Stimulated activated CD4-positive, alpha-beta T cell treated with anti-CD3 and anti-CD28 coated beads, Interleukin-1b, Interleukin-23, amount 100 ng/mL, for 4 hours (primary cell): ENCODE measurements at places on chromosomes 3 and 15.

GRCh38 chr3:15433531-15433930, 6.1 kb downstream of the EAF1 start:
- DNase-seq = no peak

DNA sequence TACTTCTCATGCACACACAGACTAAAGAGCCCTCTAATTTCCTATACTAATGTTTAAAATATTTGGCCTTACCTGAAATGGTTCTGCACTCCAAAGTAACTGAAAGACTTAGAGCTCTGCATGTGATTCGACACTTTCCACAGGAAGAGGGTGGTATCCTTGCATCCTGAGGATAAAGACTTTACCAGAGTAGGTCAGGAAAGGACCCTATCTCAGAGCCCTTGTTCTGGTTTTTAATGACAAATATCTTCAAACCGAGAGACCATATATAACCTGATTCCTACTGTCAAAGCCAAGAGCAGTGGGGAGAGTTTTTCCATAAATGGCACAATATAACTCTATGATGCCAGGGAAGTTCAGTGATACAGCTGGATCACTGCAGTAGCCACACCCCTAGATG, at the start of gene GP5:
Gene GP5, minus strand, starts transcription at position 101 of the 400 bp plus-strand sequence. CDS start 984 bp downstream, outside the sequence.
- no peak for DNase-seq

GRCh38 chr3:40103829-40104228, 205.7 kb upstream of the EIF1B start:
- DNase-seq = no peak

DNA sequence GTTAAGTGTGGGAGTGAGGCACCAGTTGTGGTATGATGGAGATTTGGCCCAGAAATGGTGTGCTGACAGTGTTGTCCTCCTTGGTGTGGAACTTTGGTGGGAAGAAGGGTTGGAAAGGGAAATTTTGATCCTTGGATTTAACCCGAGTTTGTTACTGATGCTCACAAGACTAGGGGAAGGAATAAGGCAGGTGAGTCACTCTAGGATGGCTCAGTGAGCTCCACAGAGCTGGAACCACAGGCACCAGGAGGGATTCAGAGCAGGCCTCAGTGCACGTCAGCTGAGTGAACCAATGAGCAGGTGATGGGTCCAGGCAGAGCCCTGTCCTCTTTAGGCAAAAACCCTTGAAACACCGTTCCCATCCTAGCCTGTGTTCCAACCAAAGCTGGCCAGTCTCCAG, 11.4 kb downstream of the CHRD start:
- DNase-seq = no peak

- no peak for DNase-seq
Measured at GRCh38 chr15:60076045-60076444, 71.9 kb downstream of the FOXB1 start.

- no peak for DNase-seq
Measured at GRCh38 chr3:66215106-66215505, 5.7 kb upstream of the SLC25A26 start.

- no peak for DNase-seq
Measured at GRCh38 chr15:100109486-100110035, 232.2 kb downstream of the ADAMTS17 start.

DNA sequence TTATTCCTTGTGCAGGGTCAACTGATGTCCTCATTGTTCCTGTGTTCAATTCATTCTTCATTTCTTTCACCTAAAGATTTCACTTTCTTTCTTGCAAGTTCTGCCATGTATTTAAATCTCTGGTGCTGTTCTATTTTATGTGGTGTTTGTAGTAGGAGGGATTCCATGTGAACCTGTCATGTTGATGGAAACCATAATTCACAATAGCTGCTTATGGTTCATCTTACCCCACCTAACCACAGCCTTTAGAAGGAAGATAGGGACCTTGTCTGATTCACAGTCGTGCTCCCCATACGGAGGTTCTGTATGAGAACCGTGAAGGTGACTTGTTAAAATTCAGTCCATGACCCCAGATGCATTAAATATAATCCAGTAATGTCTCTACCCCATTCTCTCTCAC, 21.9 kb downstream of the SLCO2A1 start:
- DNase-seq = no peak

DNA sequence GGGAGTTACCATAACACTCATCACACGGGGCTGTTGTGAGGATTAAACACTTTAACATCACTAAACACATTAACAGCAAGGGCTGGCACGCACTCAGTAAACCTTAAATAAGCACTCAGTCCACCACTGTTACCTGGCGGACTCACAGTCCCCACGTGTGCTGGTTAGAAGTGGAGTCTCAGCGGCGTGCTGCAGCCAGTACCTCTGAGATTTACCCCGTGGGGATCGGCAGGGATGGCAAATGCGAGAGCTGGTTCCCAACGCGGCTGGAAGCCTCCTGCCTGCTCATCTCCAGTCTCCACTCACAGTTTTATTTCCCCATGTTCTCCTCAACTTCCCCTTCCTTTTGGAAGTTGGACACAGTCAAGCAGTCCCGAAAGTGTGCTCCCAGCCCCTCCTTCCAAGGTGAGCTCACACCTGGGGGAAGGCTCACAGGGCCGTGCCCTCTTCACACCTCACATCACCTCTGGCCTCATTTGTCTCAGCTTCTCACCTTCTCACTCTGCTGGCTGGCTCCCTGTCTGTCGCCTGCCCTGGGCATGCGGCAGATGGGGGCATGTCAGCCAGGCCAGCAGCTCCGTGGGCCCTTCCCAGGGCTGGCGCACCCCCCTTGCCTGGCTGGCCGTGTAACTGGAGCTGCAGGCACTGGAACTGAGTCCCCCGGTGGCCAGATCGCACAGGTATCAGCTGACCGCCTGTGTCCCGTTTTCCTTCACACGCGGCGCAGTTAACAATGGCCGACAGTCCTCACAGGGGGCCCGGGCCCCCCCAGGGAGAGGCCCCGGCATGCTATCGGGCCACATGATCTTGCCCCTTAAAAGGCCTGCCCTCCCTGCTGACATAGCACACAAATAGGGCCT, 87.1 kb downstream of the WNT7A start:
- no peak for DNase-seq

- DNase-seq = no peak
Measured at GRCh38 chr15:75928680-75929608, 25.3 kb downstream of the FBXO22 start.

DNA sequence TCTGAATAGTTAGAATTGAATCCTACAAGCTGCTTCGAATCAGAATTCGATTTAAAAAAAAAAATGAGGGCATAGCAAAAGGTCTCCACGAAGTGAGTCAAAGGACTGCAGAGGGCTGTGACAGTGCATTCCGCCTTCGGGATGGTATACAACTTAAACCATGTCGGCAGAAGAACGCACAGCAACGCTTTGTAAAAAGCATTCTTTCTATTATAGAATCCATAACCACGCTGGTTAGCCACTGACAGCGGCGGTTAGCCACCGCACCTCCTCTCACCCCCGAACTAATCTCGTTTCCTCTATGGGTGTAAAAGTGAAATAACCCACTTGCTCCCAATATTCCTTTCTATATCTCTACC, 664 bp upstream of the PIK3CA start:
- peak; percentile 18 for DNase-seq

GRCh38 chr15:80580536-80581260, 114.4 kb upstream of the ABHD17C start:
- DNase-seq = no peak

DNA sequence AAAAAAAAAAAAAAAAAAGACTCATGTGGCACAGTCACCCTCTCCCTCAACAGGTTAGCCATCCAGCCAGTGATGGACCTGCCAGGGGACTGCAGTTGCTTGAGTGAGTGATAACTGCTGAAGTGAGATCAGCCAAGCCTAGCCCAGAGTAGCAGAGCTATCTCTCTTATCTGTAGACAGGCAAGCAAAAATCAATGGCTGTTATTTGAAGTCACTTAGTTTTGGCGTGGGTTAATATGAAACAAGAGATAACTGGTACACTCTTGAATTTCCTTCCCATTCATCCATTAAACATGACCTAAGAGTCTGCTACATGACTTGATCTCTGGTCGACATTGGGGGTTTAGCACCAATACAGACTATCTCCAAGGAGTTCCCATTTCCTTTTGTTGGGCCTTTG, 51.2 kb upstream of the TNIK start:
- no peak for DNase-seq

DNA sequence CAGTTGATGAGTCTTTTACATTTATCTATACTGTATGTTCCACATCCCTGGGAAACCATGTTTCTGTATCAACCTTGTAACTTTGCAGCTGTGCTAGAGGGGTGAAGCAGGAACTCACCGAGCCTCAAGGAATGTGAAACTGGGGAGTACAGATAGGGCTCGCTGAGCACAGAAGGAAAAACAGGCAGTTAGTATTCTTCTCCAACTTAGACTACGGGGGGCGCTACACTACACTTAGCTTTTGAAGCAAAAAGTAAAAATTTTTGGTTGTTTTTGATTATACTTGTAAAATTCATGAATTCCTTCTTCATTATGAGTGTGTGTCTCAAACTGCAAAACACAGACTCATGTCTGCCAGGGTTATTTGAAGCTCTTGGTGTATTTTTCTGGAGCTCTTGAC, 132.7 kb upstream of the RGMA start:
- no peak for DNase-seq

DNA sequence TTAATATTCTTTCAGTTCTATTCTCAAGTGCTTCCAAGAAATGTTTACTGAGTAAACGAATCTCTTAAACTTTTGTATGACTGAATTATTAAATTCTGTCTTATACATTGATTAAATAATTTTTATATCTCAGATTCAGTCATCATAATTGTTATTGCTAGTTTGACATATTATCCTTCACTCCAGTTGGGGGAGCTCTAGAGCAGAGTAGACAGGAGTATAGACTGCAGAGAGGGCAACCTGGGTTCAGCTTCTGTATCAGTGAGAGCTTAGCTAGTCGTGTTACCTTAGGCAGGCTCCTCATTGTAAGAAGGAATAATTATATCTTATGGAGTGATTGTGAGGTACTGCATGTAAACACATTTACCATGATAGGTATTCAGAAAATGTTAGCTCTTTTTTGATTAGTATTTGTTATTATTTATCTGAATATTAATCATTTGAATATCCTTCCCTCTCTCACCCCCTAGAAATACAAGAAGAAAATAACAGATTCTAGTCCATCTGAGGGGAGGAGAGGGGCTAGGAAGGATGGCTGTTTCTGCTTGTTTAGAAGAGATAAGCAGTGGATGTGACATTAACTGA, 31.0 kb upstream of the ZCWPW2 start:
- peak; percentile 23 for DNase-seq

- DNase-seq = no peak
Measured at GRCh38 chr3:32840086-32840841, 22.5 kb downstream of the TRIM71 start.

DNA sequence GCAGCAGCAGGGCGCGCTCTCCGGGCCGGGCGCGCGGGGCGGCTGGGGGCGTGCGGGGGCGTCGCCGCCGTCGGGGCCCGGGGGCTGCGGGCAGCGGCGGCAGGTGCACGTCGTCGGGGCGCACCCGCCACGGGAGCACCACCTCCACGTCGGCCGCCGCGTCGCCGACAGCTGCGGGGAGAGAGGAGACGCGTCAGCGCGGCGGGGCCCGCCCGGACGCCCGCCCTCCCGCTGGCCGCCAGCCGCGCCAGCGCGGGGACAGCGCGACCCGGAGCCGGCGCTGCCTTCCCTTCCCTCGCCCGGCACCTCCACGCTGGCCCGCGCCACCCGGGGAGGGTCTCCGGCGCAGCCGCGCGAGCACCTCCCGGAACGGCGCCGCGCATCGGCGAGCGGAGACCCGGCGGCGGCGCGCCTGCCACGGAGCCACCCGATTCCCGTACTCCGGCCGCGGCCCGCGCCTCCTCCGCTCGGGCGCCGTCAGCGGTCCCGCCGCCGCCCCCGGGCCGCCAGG, 481 bp downstream of the ADAMTS17 start:
- no peak for DNase-seq

DNA sequence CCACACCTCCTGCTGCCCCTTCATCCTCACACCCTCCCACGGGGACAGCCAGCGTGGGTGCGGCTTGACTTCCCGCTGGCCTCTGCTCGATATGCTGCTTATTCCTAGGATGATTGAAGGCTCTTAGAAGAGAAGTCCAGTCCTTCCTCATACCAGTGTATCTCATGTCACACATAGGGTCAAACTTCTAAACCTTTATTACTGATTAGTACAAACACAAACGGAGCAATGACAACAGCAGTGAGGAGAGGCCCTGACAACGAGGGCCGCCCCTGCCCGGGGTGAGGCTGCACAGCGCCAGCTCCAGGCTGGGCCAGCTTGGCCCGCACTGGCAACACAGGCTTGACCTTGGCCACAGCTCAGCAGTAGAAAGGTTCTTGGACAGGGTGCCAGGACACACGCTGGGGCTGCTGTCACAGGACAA, 3.7 kb downstream of the CIB1 start:
- no peak for DNase-seq

DNA sequence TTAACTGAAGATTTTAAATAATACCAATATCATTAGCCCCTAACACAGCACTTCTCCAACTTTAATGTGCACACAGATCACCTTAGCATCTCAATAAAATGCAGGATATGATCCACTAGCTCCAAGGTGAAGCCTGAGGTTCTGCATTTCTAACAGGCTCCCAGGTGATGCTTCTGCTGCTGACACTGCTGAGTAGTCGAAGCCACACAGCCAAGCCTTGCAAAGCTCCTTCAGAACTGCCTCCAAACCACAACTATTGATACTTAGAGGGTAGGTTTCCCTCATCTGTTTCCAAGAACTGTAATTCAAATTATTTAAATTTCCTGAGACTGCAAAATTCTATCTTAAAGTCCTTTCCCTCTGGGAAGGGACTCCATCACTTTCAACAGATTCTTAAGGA, 3.9 kb downstream of the RIOX2 start:
- DNase-seq = no peak

DNA sequence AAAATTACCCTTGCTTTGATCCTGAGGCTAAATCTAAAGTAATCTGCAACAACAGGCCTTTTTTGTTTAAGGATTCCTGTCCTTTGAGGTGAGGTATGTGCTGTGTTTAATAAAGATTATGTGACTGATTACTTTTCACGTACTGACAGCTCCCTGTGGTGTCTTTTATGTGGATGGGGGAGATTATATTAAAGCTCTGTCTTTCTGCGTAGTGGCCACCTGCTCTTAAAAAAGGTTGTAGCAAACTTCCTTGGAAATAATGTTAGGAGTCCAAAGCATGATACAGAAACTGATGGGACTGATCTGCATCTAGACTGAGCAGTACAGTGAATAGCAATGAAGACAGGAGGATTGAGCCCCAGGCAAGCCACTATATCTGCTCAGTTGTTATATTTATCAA, 453.0 kb upstream of the GOLIM4 start:
- no peak for DNase-seq

DNA sequence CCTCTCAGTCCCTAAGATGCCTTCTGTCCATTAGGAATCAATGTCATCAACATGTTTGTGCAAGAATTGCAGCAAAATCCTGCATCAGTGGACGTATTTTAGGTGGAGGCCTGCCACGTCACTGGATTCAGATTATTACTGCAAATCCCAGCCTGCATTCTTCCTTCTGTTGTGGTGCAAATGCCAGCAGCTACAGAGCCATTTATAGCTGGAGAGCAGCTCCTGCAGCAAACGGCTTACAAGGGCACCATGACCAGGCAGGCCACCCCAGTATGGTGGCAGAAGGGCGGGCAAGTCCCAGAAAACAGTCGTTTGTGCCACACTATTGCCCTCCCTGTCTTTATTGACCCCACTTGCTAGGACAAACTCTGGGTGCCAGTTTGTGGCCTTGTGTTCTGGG, 74.7 kb downstream of the SNRK start:
- no peak for DNase-seq

GRCh38 chr15:68677996-68678395, 99.2 kb downstream of the CORO2B start:
- DNase-seq = no peak
